ENCODE measurements at places on chromosomes 1 and 21.

GRCh38 chr1:180636138-180636537, 4.3 kb downstream of the XPR1 start:
- no peak for DNase-seq

DNA sequence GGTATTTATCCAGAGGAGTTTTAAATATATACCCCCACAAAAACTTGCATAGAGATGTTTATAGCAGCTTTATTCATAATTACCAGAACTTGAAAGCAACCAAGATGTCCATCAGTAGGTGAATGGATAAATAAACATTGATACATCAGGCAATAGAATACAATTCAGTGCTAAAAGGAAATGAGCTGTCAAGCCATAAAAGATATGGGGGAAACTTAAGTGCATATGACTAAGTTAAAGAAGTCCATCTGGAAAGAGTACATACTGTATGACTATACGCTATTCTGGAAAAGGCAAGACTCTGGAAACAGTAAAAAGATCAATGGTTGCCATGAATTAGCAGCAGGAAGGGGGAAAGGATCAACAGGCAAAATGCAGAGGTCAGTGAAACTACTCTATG, 366.7 kb downstream of the HHIPL2 start:
- DNase-seq = no peak

DNA sequence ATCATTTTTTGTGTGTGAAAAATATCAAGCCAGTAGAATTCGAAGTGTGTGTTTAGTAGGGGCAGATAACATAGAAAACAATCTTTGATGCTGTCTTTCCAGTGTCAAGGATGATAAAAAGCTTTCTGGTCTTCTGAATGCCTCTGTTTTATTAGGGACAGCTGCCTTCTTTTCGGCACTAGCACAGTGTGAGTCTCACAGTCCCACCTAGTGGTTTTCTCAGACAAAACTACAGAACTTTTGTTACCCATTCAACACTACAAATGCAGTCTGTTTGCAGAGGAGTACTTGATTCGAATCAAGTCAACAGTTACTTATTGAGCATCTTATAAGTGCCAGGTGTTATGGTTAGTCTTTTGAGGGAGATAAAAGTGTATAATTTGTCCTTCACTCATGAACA, 30.6 kb upstream of the MCOLN3 start:
- DNase-seq = no peak

- DNase-seq = no peak
Observed at GRCh38 chr1:26419494-26419893, 8.9 kb downstream of the LIN28A start.

DNA sequence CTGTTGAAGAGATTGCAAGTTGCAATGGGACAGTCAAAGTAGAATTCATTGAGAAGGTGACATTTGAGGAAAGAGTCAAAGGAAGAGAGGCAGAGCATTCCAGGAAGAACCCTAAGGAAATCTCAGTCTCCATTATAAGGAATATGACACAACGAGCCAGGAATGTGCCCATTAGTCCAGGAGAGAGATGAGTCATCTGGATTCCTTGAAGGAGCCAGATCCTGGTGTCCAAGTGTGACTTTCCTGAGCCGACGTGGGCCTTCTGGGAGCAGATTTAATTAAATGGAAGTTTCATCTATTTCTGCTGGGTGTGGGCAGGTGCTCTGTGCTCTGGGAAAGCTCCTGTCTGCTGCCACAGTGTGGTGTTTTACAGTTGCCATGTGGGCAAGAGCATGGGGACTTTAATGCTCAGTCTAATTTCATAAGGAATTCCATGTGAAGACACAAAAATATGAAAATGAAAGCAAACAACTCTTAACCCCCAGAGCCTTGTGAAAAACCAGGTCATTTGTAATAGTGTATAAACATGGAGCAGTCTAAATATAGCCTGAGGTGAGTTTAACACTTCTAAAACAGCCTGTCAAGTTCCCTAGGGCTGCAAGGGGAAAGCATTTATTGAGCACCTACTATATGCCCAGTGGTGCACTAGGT, 111.4 kb upstream of the ARTN start:
- no peak for DNase-seq
